Type B pancreatic cell (in vitro differentiated cells): ENCODE measurements at places on chromosomes 11 and 22. TPM values are rescaled to one million over a fixed set of nuclear protein-coding genes. Genes with fewer than 3 reads are reported as not detected.

MN1 gene
- total RNA-seq = 1.7 and 17.0 TPM in 2 replicates

GRCh38 chr22:35380013-35380412 lies 883 bp upstream of the HMOX1 start:
- H3K36me3 ChIP-seq = no peaks in the 10 kb centered on the region
- peaks cover 8% of the 10 kb centered on the region for H3K27me3 ChIP-seq
- DNase-seq = no peak
- peaks cover 38% of the 10 kb centered on the region for H3K4me1 ChIP-seq
- H3K27ac ChIP-seq = peak overlapping the region; percentile 82
- peak overlapping the region; percentile 57 for H3K4me3 ChIP-seq

TMA7B gene
- not detected in 2 replicates for total RNA-seq

DNA sequence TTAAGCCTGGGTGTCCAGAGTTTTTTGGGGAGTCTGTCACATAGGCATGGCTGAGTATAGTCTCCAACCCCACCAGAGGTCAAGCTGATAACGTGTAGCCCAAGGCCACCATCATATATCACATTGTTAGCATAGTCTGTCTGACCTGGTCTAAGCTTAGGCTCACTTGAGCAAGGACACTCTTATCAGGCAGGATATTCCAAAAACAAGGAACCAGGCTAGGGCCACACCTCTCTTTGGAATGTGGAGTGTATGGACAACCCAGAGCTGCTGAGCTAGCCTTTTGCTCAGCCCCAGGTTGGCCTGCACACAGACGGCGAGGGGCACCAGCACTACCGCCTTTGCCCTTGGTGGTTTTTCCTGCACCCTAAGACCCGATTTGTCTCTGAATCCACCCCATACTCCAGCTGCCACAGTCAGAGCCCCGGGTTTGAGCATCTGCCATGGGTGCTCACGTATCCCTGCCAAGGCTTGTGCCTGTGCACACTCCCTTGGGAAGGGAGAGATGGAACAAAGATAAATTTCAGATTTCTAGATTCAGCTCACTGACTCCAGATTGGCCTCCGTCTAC lies 7.2 kb downstream of the SNAP29 start:
- no peaks in the 10 kb centered on the region for H3K27me3 ChIP-seq
- no peak overlapping the region for H3K4me3 ChIP-seq
- DNase-seq = no peak
- H3K36me3 ChIP-seq = peaks cover 14% of the 10 kb centered on the region
- peaks cover 27% of the 10 kb centered on the region for H3K4me1 ChIP-seq
